ENCODE measurements at places on chromosomes 2 and 18. TPM values are rescaled to one million over a fixed set of nuclear protein-coding genes. Genes with fewer than 3 reads are reported as not detected.

HOXD4 gene
- total RNA-seq: under 0.01 TPM

SP110 gene
- total RNA-seq: 112 TPM

ANKRD29 gene
- 0.34 TPM for total RNA-seq

KHK gene
- 3.7 TPM for total RNA-seq

KLHL41 gene
- 4.5 TPM for total RNA-seq

LBH gene
- 20.3 TPM for total RNA-seq

STK17B gene
- 29.6 TPM for total RNA-seq

XIRP2 gene
- total RNA-seq: not detected

SLC5A7 gene
- not detected for total RNA-seq
